ENCODE measurements at places on chromosomes 7 and 10.

GRCh38 chr10:114352653-114353298 lies 51.5 kb downstream of the AFAP1L2 start:
- DNase-seq = no peak

DNA sequence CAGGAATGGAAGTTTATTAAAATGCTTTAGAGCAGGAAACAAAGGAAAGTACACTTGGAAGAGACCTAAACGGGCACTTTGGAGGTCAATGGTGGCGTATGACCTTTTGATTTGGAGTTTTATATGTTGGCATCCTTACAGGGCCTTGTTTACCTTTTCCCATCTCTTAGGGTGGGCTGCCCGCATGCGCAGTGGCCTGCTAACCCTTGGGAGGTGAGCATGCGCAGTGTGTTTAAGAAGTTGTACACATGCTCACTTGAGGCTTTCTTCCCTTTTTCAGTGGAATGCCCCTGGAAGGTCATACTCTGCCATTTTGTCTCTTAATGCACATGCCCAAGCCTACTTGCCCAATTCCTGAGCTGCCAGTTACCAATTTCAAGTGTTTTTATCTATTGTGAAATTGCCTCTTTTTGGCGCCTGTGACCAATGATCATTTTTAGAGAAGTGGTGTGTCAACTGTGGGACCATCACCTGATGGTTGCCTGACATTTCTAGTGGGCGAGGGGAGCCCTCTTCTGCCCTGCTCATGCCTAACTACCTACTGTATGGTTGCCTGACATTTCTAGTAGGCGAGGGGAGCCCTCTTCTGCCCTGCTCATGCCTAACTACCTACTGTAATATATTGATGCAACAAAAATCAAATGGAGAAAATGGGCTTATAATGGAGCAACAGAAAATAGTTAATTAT lies 138.0 kb downstream of the PPP1R9A start:
- DNase-seq = peak; percentile 31

DNA sequence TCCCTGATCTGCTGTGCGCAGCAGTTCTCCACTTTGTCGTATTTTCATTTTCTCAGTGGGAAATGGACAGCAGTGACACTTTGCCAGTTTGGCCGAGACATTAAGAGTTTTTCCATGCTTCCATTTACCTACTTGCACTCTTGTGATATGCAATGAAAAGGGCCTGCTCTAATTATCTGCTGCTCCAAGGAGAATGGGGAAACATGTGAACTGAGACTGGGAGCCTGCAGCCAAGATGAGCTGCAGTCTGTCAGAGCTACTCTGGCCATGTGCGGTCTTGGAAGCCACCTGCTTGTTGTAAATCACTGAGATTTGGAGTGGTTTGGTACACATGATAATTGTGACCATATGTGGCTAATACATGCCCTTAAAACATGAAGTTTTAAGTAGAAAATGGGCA lies 586.6 kb upstream of the POT1 start:
- DNase-seq = no peak

DNA sequence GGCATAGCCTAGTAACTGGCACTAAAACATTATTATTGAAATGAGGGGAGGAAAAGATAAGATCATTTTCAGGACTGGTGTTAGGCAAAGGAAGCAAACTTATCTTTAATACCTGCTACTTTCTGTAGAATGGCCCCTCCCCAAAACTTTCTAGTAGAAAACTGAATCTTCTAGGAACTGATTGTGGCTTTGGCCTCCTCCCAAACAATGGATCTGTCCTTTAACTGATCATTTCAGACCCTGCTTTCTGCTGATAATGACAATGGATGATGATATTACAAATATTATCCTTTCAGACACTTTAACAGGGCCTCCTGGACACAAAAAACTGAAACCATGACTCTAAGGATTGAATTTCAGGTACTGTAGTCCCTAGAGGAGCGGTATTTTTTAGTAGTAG lies 55.1 kb downstream of the EZH2 start:
- DNase-seq = no peak

DNA sequence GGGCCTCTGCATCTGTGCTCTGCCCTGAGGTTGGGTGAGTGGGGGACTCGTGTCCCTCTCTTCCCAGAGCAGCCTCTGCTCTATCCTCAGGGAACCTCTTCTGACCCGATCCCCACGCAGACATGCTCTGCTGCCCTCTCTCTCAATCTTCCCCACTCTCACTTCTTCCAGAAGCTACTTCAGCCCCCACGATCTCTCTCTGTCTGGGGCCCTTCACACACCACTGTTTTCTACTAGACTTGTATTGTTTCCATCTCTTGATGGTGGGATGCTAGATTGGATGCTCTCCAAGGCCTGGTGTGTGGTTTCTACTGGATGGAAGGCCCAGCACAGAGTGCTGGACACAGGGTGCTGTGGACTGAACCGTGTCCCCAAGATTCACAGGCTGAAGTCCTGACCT lies 10.0 kb downstream of the MGMT start:
- no peak for DNase-seq

DNA sequence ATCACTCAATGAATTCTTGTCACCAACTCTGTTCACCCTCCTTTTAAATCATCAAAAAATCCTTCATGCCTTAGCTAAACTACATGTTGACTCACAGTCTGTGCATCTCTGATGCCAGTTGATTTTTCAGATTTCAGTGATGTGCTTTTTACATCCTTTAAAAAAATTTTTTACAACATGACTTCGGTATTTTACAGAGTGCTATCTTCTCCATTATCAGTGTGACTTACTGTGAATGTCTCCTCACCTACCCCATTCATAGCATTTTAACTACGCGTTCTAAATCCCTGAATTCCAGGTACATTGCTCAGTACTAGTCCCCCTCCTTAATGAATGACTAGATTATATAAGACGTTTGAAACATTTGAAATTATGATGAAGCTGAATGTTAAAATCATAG lies 98.7 kb downstream of the DNAH11 start:
- no peak for DNase-seq

DNA sequence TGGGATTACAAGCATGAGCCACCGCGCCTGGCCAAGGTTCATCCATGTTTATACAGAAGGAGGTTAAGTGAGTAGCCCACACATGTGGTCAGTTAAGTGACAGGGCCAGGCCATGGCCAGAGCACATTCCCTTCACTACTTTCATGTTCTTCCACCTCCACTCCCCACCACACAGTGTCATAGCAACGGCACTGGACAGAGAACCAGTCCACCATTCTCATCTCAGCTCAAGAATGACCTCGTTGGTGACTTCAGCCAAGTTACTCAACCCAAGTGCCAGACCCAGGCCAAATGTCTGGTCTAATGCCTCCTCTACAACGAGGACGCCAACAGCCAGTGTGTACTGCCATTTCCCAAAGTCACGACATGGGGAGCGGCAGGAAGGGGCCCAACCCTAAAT lies 62.4 kb downstream of the INHBA start:
- DNase-seq = no peak

GRCh38 chr10:33290321-33291052 lies 44.0 kb downstream of the NRP1 start:
- DNase-seq = no peak

DNA sequence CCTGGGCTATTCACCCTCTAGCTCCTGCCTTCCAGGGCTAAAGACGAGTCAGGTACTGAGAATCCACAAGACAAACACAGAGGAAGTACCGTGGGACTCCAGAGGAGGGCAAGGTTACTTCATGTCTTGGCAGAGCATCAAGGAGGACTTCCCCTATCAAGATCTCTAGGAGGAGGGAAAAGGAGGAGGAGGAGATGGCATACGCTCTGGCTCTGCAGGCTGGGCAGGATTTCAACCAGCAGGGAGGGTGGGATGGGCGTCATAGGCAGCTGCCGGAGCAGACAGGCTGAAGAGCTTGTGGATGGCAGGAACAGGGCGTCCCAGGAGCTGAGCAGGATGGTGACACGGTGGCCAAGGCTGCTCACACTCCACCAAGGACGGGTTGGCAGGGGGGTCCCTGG lies 21.3 kb downstream of the MDH2 start:
- peak; percentile 43 for DNase-seq

DNA sequence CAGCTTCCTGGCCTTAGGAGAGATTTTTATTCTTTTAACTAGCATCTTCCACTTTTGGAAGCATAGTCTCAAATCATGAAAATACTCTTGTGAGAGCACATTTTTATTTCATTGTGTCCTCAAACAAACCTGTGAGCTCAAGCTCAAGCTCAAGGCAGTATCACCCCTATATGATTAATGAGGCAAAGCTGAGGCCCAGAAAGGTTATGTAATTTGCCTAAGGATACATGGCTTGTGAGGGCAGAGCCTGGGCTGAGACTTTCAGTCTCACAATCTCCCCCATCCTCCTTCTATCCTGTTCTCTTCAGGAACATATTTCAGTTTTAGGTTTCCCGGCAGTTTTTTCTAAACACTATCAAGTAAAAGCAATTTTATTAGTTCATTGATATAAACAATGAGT lies 359.5 kb downstream of the PTEN start:
- DNase-seq = no peak

- DNase-seq = no peak
These were observed 29.1 kb downstream of the GALNT11 start for GRCh38 chr7:152054367-152055230.

DNA sequence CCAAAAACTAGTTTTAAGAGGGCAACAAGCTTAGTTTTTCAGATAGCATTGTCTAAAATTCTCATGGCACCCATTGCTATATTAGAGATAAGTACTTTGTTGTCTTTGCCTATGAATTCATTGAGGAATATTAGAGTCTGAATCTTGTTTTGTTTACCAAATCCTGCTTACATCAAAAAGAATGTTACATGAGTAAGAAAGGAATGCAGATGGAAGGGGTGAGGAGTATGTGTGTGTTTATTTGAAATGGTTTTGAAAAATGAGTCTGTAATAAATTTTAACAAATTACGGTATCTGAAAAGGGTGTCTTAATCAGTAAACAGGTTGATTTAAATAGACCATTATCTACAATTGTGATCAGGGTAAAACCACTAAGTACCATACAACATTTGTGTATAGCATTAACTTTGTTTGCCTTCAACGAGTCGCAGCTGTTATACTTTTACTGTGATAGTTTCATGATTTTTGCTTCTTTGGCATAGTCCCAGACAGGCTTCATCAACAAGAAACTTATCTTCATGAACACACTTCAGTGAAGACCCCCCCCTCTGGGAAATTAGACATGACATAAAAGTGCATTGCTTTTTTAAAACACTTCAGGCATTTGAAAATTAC lies 1183.9 kb upstream of the C7orf33 start:
- no peak for DNase-seq

DNA sequence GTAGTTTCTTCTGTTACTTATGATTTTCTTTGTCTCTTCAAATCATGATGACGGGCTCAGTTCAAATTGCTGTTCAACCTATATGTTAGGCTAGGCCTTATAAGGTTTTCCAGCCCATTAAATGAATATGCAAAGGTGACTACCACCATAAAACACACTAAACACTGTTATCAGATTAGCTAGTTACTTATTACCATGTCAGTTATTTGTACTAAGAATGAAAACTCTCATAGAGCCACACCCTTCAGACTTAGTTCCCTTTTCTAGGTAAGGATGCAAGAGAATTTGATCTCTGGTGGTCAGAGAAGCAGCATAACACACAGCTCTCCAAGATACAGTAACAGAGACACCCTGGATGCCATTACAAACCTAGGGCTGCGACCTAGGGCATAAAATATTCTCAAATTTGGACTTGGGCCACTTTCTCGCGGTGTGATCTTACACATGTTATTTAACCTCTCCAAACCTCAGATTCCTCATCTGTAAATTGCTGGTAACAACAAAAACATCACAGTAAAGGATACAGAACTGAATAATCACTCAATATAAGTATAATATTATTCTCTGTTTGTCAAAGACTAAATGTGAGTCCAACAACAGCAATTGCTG lies 35.6 kb downstream of the ANKMY2 start:
- DNase-seq = no peak

GRCh38 chr7:146096994-146097393 lies 19.6 kb upstream of the CNTNAP2 start:
- DNase-seq = peak; percentile 68

DNA sequence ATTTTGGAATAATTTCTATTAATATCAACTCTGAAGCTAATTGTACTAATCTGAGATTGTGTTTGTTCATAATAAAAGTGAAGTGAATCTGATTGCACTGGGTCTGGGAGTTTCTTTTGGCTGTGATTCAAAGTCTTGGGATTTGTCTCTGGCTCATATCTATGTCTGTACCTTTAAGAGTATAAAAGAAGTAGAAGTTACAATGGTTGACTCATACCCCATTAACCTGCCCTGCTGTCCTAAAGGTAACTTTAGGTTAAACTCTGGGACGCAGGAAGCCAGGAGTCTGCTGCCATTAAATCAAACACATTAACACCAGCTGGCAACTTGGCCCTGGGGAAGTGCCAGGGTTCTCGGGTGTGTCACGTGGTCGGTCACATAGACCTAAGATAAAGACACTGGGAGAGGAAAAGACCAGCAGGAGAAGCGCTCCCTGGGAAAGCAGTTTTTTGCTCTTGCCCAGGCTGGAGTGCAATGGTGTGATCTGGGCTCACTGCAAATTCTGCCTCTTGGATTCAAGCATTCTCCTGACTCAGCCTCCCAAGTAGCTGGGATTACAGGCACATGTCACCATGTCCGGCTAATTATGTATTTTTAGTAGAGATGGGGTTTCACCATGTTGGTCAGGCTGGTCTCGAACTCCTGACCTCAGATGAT lies 17.8 kb downstream of the SCD start:
- DNase-seq = no peak

GRCh38 chr10:88791924-88792323 lies 10.6 kb upstream of the LIPM start:
- DNase-seq = peak; percentile 34

GRCh38 chr7:38858259-38858884 lies 50.6 kb downstream of the VPS41 start:
- DNase-seq = no peak

DNA sequence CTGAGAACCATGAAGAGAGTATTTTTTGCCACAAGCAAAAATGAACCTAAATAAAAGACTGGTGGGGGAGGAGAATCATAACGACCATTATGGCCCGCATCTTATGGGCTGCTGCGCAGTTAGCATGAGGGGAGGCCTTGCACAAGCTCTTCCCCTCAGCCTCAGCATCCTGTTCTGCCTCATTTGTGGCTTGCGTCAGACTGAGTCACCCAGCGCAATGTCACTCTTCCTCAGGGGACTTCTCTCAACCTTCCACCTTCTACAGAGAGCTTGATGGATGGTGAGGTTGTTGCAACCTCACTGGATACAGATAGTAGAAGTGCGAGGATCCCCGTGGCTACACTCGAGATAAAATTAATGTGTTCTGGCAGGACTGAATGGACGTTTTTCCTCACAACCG lies 16.8 kb upstream of the GPR15LG start:
- DNase-seq = no peak

GRCh38 chr10:28991333-28992270 lies 297.3 kb upstream of the LYZL1 start:
- DNase-seq = peak; percentile 79

DNA sequence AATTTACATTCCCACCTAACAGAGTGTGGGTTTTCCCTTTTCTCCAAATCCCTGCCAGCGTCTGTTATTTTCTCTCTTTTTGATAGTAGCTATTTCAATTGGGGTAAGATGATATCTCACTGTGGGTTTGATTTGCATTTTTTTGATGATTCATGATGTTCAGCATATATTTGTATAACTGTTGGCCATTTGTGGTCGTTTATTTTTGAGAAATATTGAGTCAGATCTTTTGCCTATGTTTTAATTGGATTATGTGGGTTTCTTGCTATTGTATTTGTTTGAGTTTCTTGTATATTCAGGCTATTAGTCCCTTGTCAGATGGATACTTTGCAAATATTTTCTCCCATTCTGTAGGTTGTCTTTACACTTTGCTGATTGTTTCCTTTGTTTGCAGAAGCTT lies 193.8 kb downstream of the ABCA13 start:
- DNase-seq = no peak

- DNase-seq = no peak
These were observed 82.5 kb upstream of the PCBD1 start for GRCh38 chr10:70970830-70971229.
